SK-N-MC (cell line): ENCODE measurements at places on chromosomes 4 and X.
A peak's percentile ranks its signal among the peaks of the same experiment; 100 is the strongest.

GRCh38 chr4:105462576-105462975, 11.3 kb downstream of the PPA2 start:
- DNase-seq, result no peak

- DNase-seq, result peak; percentile 79
These were observed 1700.6 kb upstream of the TENM3 start for GRCh38 chr4:180542445-180543100.

- DNase-seq, result no peak
These were observed 57.1 kb upstream of the NPFFR2 start for GRCh38 chr4:71974681-71975080.

- DNase-seq, result no peak
These were observed 330.3 kb downstream of the PDHA2 start for GRCh38 chr4:96170198-96170597.

- DNase-seq, result no peak
These were observed 196.4 kb downstream of the FBXO8 start for GRCh38 chr4:174086829-174087799.

- no peak for DNase-seq
These were observed 207.8 kb upstream of the PCDH18 start for GRCh38 chr4:137740141-137740540.

DNA sequence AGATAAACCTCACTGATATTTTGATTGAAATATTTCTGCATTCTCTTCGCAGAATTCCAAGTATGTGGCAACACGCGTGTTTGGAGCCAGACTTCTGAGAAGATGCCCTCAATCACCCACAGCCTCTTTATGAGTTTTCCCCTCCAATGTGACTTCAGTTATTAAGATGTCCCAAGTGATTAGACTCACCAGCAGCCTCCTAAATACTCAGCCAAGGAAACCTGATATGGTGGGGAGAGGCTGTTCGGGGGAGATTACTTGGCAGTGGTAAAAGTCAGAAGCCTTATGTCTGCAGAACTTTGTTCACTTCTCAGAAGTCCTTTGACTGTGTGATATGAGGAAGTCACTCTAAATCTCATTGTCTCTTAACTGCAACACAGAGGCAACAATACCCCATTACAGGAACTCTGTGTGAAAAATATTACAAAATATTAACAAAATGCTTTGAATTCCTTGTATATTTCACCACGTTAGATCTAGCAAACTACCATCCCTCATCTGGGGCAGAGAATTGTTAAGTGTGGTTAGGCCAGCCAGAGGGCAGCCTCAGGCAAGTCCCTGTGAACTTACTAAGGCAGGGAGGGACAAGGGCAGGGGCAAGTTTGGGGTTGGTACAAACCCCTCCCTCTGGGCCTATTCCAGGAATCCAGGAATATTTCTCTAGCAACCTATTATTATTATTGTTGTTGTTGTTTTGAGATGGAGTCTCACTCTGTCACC, 151.4 kb upstream of the USP9X start:
- peak; percentile 6 for DNase-seq

- DNase-seq, result no peak
These were observed 49.5 kb downstream of the CD99L2 start for GRCh38 chrX:150848914-150849365.

- no peak for DNase-seq
These were observed 55.2 kb downstream of the CHST7 start for GRCh38 chrX:46628460-46629371.
